Calu3 (cell line): ENCODE measurements at places on chromosomes 7 and 10.

DNA sequence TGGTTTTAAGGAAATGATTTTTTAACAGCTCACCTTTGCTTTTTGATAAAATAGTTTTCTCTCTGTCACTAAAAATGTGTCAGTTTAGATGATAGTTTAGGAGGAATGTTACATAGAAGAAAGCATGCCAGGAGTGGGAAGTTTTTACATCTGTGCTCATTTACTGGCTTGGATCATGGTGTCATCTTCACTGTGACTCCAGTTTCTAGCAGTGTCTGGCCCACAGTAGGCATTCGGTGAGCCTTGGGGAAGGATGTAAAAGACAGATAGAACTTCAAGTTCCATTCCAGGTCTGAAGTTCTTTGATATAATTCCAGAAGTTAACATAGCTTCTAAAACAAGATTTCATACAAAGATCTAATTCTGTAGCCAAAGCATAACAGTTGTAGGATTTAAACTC lies 259.2 kb downstream of the BICC1 start:
- no peak for DNase-seq

- peak; percentile 16 for DNase-seq
Observed at GRCh38 chr10:101061624-101062231, at the start of gene KAZALD1. Gene KAZALD1, plus strand, starts transcription at chr10:101061989. Its CDS starts 604 bp downstream, at chr10:101062593.

GRCh38 chr7:26197153-26198115 lies 3.1 kb downstream of the HNRNPA2B1 start:
- no peak for DNase-seq

- DNase-seq: peak; percentile 33
Observed at GRCh38 chr7:27123007-27123476, 7.5 kb downstream of the HOXA4 start.

- DNase-seq: peak; percentile 74
Observed at GRCh38 chr7:50531928-50532327, 33.3 kb downstream of the DDC start.

- DNase-seq: no peak
Observed at GRCh38 chr10:77620731-77621130, 16.9 kb downstream of the KCNMA1 start.

- DNase-seq: peak; percentile 3
Observed at GRCh38 chr7:80563561-80564327, 51.9 kb upstream of the GNAT3 start.

GRCh38 chr10:494149-494542 lies 195.3 kb downstream of the DIP2C start:
- no peak for DNase-seq

- no peak for DNase-seq
Observed at GRCh38 chr10:36324831-36325230, 682.7 kb upstream of the FZD8 start.

- DNase-seq: peak; percentile 59
Observed at GRCh38 chr10:48655411-48656240, 29.0 kb upstream of the WDFY4 start.

DNA sequence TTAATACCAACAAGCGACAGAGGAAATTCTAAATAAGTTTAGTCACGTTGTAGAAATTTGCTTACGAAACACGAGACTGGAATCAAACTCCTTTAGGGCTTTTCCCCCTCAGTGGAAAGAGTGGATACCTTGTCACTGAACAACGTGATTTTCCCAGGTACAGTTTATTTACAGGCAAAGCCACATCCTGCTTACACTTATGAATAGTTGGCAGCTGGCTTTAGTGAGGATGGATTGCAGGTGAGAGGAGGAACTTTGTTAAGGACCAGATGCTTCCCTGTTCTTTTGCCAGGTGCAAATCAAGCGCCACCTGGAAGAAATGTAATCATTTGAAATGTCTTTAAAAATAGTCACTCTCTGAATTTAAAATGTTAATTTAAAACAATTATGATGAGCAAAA lies 282.4 kb downstream of the ADARB2 start:
- DNase-seq: no peak

DNA sequence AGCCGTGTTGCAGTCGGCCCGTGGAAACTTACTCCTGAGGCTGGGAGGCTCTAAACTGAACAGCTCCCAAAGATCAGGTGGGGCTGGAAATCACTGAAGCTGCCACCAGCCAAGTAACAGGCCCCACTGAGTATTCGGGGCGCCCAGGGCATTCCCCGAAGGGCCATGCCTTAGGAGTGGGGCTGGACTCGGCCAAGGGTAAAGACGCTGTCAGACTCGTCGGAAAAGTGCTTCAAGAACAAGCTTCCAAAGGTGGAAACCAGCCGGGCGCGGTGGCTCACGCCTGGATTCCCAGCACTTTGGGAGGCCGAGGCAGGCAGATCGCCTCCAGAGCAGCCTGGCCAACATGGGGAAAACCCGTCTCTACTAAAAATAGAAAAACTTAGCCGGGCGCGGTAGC lies 102.8 kb downstream of the GALNT11 start:
- no peak for DNase-seq

DNA sequence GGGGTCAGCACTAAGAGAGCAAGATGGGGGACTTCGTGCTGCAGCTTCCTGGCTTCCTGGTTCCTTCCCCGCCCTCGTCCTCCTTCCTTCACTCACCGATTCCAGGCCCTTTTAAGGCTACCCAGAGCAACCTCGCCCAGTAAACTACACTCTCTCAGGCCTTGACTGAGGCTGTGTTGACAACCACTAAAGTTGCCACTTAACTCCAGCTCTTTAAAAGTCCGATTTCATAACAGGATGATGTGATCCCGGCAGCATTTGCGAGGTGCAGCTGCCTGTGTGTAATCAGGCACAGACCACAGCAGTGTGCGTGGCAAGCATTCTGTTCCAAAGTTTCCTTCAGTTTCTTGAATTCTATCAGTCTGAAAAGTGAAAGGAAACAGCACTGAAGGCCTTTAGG lies 110.6 kb downstream of the RAB11FIP2 start:
- no peak for DNase-seq

- DNase-seq: no peak
Observed at GRCh38 chr7:77320714-77321113, 95.4 kb downstream of the GSAP start.

- no peak for DNase-seq
Observed at GRCh38 chr7:84998665-84999064, 188.2 kb downstream of the SEMA3D start.

GRCh38 chr7:133572843-133573242 lies 320.0 kb downstream of the EXOC4 start:
- DNase-seq: no peak

DNA sequence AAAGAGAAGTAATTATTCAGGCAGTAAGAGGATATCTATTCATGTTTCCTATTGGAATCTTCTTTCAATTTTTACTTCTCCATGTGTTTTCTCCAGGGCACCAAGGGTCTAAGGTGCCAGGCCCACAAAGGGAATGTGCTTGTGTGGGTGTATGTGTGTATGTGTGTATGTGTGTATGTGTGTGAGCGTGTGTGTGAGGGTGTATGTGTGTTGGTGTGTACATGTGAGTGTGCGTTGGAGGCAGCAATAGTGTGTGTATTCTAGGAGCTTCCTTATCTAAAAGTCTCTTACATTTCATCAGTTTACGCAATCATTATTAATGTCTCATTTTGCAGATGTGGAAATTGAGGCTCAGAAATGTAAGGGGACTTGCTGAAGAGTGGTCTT lies 28.3 kb downstream of the RAMP3 start:
- no peak for DNase-seq

DNA sequence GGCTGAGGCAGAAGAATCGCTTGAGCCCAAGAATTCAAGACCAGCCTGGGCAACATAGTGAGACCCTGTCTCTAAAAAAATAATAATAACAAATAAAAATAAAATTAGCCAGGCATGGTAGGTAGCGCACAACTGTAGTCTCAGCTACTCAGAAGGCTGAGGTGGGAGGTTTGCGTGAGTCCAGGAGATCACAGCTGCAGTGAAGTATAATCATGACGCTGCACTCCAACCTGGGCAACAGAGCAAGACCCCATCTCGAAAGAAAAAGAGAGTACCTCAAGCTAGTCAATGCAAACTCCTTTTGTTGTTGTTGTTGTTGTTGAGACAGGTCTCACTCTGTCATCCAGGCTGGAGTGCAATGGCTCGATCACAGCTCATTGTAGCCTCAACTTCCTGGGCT lies 34.0 kb upstream of the NFE2L3 start:
- no peak for DNase-seq

DNA sequence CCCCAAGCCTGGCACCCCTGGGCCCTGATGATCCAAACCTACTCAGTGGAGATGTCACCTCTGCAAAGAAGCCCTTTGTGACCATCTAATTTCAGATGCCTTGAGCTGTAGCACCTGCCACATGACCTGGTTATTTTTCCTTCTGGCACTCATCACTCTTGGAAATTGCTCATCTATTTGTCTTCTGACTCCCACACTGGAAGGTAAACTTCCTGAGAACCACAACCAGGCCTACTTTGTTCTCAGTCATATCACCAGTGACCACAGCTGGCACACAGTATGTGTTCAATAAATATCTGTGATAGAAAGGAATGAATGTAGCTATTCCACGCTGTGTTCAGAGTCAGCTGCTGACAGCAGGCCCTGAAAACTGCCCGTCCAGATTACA lies 97.1 kb downstream of the SH3PXD2A start:
- no peak for DNase-seq

DNA sequence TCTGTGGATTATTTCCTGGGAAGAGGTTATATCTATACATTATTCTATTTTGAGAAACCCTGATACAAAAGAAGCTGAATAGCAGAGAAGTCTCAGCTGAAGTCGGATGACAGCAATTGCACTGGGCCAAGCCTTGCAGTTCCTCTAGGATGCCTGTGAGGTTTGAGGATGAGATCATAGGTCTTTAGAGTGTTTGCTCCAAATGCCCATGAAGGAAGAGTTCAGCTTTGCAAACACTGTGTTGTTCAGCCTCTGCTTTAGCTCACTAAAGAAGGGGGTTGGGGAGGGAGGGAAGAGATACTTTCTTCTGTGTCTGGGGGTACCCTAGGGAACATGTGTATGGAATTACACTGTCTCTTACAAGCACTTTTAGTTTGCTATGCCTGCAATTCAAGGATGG lies 282.5 kb upstream of the NRP1 start:
- no peak for DNase-seq

DNA sequence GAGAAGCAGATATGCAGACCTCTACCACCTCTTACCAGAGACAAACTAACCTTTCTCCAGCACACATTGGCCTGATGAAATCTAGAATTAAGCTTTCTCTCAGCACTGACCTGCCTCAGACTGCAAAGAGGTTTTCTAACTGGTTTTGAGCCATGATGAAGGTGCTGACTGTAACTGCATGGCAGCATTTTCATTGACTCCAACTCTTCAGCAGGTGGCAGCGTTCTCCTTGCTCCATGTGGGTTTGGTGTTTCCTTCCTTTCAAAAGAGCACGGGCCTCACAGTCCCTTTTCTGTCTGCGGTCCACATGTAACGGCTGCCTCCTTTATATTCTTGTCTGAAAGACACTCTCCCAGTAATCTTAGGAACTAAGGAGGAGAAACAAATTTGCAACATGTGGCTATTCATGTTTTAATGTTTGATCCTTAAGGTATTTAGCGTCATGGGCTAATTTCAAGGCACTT lies 12.6 kb downstream of the KLLN start:
- DNase-seq: peak; percentile 38

- no peak for DNase-seq
Observed at GRCh38 chr7:43553999-43554398, 28.9 kb upstream of the STK17A start.

GRCh38 chr7:38040831-38041230 lies 120.4 kb downstream of the EPDR1 start:
- DNase-seq: no peak

DNA sequence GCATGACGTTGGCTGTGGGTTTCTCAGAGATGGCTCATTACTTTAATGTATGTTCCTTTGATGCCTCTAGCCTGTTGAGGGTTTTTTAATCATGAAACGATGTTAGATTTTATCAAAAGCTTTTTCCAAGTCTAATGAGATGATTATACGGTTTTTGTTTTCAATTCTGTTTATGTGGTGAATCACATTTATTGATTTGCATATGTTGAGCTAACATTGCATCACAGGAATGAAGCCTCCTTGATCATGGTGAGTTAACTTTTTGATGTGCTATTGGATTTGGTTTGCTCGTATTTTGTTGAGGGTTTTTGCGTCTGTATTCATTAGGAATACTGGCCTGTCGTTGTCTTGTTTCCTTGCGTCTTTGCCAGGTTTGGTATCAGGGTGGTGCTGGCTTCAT lies 52.3 kb upstream of the PTPN12 start:
- no peak for DNase-seq

- no peak for DNase-seq
Observed at GRCh38 chr10:69088801-69089501, 1.0 kb downstream of the SRGN start.

DNA sequence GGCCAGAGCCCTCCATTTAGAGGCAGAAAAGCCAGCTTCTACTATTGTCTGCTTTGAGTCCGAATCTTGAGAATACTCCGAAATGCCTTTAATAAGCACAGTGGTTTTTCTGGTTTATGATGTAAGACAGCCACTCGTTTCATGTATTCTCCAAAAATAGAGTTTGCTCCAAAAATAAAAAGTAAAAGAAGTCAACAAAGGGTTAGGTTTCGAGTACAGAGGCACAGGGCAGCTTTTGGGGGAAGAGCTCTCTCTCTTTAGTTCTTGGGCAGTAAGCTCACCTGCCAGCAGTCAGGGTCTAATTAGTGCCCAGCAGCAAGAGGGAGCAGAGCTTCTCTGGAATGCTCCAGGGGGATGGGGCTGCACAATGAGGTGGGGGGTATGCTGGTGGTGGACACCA lies 20.2 kb downstream of the CREB3L2 start:
- no peak for DNase-seq

DNA sequence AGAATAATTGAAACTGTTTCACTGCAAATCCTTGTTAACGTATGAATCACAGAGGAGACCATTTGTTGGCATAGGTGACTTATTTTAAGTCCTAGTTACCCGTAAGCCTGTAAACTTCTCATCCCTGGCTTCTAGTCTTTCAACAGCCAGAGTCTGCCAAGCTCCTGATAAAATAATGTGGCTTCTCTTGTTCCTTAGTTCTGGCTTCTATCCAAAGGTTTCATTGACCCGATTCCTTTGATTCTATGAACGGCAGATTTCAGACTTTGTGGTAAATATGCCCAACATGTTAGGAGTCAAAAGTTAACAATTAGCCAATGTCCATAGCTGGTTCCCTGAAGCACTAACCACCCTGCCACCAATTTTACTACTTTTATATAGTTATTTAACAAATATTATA lies 23.3 kb downstream of the DNAH11 start:
- peak; percentile 47 for DNase-seq

DNA sequence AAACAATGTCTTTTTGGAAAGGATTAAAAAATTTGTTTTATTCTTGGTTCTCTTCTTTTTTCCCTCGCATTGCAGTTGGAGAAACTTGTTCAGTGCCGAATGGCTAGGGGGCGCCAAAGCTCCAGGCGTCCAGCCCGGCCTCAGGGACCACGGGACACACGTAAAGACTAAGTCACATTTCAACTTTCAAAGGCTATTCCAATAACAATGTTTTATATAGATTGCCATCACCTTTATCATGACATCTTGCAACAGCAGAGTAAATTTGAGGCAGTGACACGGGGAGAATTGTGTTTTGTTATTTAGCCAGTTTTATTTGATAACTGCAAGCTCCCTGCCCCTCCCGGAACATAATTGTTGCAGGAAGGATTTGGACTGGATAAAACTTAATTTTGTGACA lies 2.2 kb upstream of the IGFBP3 start:
- DNase-seq: peak; percentile 95
